SJCRH30 (cell line): ENCODE measurements at places on chromosomes 3 and 15. TPM values are rescaled to one million over a fixed set of nuclear protein-coding genes. Genes with fewer than 3 reads are reported as not detected.

GRCh38 chr3:73695841-73696240 lies 71.1 kb upstream of the PDZRN3 start:
- no peaks in the 10 kb centered on the region for H3K4me1 ChIP-seq
- H3K27me3 ChIP-seq, result no peaks in the 10 kb centered on the region
- no peaks in the 10 kb centered on the region for H3K36me3 ChIP-seq

DNA sequence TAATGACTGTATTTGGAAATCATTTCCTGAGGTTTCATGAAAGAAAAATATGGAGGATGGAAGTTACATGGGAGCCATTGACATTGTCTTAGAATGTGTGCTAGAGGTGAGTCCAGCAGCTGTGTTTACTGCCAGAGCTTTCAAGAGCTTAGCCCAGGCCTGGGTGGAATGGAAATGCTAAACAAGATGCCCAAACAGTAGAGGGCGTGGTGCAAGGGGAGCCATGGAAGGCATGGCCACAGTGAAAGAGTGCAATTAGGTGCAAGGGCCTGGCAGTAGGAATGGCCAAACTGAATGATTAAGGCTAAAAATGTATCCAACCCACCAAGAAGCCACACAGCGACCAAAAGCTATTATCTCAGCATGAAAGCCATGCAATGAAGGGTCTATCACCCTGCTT lies 257.7 kb upstream of the NR2F2 start:
- no peaks in the 10 kb centered on the region for H3K27me3 ChIP-seq
- H3K27ac ChIP-seq, result no peak overlapping the region
- H3K4me3 ChIP-seq, result no peak overlapping the region
- H3K4me1 ChIP-seq, result no peaks in the 10 kb centered on the region; the same call in 1 of the 2 replicates

DNA sequence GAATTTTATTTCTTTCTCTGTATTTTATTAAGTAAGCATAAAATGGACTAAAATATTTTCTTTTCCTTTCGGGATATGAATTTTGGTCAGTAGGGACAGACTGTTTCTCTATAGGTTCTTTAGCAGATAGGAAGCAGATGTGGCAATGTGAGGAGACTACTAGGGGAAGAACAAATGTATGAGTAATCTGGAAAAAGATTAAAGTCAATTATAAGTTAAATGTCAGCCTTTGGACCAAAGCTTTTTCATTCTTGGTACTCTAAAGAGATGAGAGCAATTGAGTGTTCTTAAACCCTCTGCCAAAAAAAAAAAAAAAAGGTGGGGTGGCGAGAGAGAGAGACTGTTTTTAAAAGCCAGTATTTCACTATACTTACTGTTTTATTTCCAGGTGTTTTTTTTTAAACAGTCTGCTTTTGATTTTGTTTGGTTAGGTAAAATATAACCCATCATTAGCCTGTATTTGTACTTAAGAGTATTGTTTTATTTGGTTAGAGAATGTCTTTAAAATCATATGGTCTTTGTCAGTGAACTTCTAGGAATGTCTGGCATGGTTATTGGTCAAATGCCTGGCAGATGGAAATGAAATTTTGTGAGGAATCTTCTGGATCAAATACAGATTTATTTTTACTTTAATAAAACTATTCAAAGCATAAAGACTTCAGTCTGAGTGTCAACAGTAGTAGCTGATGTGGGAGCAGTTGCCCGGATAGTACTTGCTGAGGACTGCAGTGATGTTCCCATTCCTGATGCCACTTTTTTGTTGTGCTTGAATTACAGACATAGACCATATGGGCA lies 63.8 kb downstream of the LRRC49 start:
- H3K27me3 ChIP-seq, result no peaks in the 10 kb centered on the region
- H3K36me3 ChIP-seq, result no peaks in the 10 kb centered on the region; the same call in 1 of the 2 replicates
- H3K27ac ChIP-seq, result no peak overlapping the region
- no peaks in the 10 kb centered on the region for H3K4me1 ChIP-seq

GRCh38 chr15:58457466-58457965 lies 25.7 kb downstream of the LIPC start:
- peak overlapping the region; percentile 88 for H3K27ac ChIP-seq
- H3K36me3 ChIP-seq, result no peaks in the 10 kb centered on the region
- peak; percentile 53 for DNase-seq
- no peaks in the 10 kb centered on the region for H3K27me3 ChIP-seq

- no peak overlapping the region for H3K27ac ChIP-seq
- H3K4me1 ChIP-seq, result 0 out of 2 replicates have a peak, but pooled peaks cover 2% of the 10 kb centered on the region
- no peak for DNase-seq
- peaks cover 2% of the 10 kb centered on the region; the same call in 1 of the 2 replicates for H3K27me3 ChIP-seq
Observed at GRCh38 chr3:129054605-129055104, 5.9 kb upstream of the GP9 start.

- H3K4me3 ChIP-seq, result no peak overlapping the region
- H3K27me3 ChIP-seq, result no peaks in the 10 kb centered on the region
- no peaks in the 10 kb centered on the region for H3K36me3 ChIP-seq
- DNase-seq, result no peak
Observed at GRCh38 chr15:86355801-86356200, 276.1 kb downstream of the AGBL1 start.

DNA sequence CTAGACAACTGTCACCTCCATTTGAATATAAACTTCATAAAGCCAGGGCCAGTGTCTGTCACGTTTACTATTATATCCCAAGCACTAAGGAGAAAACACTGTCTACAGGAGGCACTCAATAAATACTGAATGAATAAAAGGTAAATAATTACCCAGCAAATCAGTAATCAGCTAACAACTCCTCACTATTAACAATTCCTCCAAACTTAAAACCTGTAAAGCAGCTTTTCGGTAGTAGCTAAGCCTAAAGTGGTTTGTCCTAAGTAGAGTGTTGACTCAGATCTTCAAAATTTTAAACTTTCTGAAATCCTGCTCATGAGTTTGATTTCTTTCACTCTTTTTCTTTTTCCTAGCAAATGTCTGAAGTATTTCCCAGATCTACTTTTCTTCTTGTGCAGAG lies 39.9 kb downstream of the C3orf80 start:
- H3K4me3 ChIP-seq, result no peak overlapping the region
- no peaks in the 10 kb centered on the region for H3K4me1 ChIP-seq

- no peaks in the 10 kb centered on the region for H3K4me1 ChIP-seq
- H3K4me3 ChIP-seq, result no peak overlapping the region
- no peaks in the 10 kb centered on the region for H3K36me3 ChIP-seq
Observed at GRCh38 chr3:38739396-38739689, 76.7 kb downstream of the SCN10A start.

DNA sequence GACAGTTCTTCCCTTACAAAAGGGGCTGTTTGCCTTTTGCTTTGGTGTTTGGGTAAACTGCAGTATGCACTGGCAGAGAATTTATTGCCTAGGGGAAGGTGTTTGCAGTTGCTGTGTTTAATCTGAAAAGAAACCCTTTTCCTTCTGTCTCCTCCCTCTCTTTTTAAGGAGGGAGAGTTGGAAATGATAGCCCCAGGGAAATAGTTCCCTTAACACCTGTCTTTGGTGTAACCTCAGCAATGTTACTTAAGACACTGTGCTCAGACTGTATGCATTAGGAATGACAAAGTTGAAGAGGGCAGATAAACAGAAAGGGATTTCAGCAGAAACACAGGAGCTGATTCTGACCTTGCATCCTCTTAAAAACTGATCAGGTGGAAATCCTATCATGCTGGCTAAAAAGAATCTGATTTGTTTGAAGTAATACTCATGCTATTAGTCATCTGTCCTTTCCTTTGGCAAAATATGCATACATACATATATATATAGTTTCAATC lies 125.4 kb downstream of the TP63 start:
- no peaks in the 10 kb centered on the region for H3K27me3 ChIP-seq
- H3K36me3 ChIP-seq, result no peaks in the 10 kb centered on the region
- H3K4me1 ChIP-seq, result 0 out of 2 replicates have a peak, but pooled peaks cover 7% of the 10 kb centered on the region
- no peak overlapping the region for H3K4me3 ChIP-seq
- H3K27ac ChIP-seq, result no peak overlapping the region
- DNase-seq, result peak; percentile 62

The THSD4 gene
- 18.1 and 20.7 TPM in 2 replicates for total RNA-seq

The ATP13A5 gene
- 0.03 and 0.06 TPM in 2 replicates for total RNA-seq

The CD96 gene
- total RNA-seq, result 0.28 and 0.33 TPM in 2 replicates

The WDR72 gene
- total RNA-seq, result not detected in 2 replicates

The UBR1 gene
- 25.1 and 27.5 TPM in 2 replicates for total RNA-seq

The SAMMSON gene
- total RNA-seq, result 0.08 TPM in 1 of 2 replicates, not detected in the other

DNA sequence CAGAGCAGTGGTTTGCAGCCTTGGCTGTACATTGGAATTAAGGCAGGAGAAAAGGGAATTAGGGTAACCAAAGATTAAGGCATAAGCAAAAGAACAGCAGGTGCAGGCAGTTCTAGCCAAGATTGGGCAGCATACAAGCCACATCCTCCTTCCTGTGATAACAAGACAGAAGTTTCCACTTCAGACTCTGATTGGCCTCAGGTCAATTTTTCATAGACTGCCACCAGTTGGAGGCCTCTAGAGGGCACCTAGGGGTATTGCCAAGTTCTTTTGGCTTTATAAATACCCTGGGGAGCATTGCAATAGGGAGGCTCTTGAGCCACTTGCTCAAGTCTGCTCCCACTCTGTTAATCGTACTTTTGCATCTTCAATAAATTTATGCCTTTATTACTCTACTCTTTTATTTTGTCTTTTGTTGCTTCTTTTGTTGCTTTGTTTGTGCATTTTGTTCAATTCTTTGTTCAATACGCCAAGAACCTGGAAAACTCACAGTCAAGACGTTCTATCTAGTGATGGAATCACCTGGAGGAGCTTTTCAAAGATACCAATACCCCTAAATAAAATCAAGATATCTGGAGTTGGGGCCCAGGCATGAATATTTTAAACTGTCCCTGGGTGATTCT lies 32.2 kb upstream of the FMN1 start:
- no peaks in the 10 kb centered on the region for H3K27me3 ChIP-seq
- no peak overlapping the region for H3K4me3 ChIP-seq
- peaks cover 15% of the 10 kb centered on the region; the same call in 1 of the 2 replicates for H3K4me1 ChIP-seq
- peak; percentile 72 for DNase-seq
- H3K27ac ChIP-seq, result no peak overlapping the region

DNA sequence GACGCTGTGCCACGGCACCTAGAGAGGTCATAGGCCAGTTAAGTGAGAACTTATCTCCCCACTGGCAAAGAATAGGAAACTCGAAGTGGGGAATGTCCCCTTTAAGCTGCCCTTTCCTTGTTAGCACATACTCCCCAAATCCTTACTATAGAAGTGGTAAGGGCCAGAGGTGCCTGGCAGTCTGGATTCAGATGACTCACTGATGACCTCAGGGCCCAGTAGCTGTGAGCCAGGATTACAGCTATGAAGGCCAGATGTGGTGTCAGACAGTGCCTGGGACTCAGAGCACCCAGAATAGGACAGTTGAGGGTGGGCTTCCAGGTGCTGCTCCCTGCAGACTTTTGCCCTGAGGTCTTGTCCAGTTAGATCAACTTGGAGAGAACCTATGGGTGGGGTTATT lies 37.7 kb downstream of the PDIA5 start:
- no peak overlapping the region for H3K4me3 ChIP-seq
- H3K27ac ChIP-seq, result peak overlapping the region; percentile 29; the same call in 1 of the 2 replicates
- H3K27me3 ChIP-seq, result no peaks in the 10 kb centered on the region
- DNase-seq, result peak; percentile 60
- peaks cover 38% of the 10 kb centered on the region for H3K4me1 ChIP-seq

DNA sequence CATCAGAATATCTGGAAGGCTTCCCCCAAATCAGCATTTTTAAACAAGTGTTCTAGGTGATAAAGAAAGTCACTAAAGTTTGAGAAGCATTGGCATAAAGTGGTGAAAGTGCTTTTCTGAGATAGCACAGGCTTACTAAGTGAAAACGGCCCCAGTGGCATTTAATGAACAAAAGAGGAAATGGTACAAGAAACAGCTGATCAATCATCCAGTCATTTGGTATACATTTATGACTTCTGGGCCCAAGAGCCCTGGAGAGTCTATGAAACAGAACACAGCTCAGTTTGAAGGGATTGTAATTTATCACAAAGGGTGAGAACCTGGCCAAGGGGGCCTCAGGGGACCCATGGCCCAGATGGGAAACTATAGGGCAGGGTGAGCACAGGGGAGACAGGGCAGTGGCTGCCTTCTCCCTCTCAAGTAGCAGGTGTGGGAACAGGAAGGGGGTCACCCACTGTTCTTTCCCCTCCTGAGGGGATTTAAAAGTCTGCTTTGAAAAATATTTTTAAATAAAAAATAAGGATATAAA lies 265.5 kb upstream of the ROPN1 start:
- peaks cover 47% of the 10 kb centered on the region for H3K4me1 ChIP-seq
- no peak overlapping the region for H3K4me3 ChIP-seq
- H3K27me3 ChIP-seq, result no peaks in the 10 kb centered on the region
- peak overlapping the region; percentile 0; the same call in 1 of the 2 replicates for H3K27ac ChIP-seq

DNA sequence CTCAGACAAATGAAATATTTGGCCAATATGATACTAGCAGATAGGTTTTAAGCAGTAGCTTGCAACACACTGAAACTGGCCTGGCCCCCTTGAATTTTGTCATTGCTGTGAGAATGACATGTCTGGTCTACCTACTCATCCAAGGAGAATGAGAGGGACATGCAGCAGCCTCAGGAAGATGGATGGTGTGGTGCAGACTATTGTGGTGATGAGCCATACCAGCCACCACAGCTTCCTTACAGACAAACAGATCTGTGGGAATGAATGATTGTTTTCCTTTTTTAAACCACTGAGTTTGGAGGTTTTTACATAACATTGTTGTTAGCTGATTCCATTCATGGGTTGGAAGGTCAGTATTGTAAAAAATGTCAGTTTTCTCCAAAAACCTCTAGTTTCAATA lies 133.7 kb upstream of the POU1F1 start:
- DNase-seq, result no peak
- no peaks in the 10 kb centered on the region for H3K27me3 ChIP-seq
- H3K4me1 ChIP-seq, result no peaks in the 10 kb centered on the region
- no peak overlapping the region for H3K4me3 ChIP-seq
- H3K36me3 ChIP-seq, result no peaks in the 10 kb centered on the region

The SLC9A9 gene
- 0.94 and 1.4 TPM in 2 replicates for total RNA-seq

DNA sequence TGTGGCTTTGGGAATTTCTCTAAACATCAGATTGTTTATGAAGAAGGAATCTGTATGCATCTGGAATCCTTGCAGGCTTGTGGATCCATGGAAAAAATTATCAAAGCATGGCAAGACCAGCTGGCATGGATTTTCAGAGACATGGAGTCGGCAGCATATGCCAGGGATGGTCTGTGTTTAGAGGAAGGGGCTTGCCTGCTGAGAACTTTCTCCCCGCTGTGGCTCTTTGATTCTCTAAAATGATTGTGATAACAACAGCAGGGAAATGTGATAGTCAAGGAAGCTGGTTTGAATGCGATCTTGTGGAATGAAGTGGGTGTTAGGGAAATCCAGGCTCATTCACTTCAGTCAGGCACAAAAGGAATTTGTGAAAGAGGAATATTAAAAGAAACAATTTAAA lies 245.7 kb upstream of the THRB start:
- no peaks in the 10 kb centered on the region for H3K27me3 ChIP-seq
- no peaks in the 10 kb centered on the region for H3K36me3 ChIP-seq
- no peak overlapping the region for H3K27ac ChIP-seq
- no peak for DNase-seq
- H3K4me1 ChIP-seq, result no peaks in the 10 kb centered on the region
